ENCODE measurements at places on chromosomes 2 and 18. TPM values are rescaled to one million over a fixed set of nuclear protein-coding genes. Genes with fewer than 3 reads are reported as not detected.

SLC40A1 gene
- 22.6 TPM for total RNA-seq

LGALSL gene
- 11.1 TPM for total RNA-seq

MAP3K19 gene
- not detected for total RNA-seq

GALR1 gene
- not detected for total RNA-seq

OR6B2 gene
- not detected for total RNA-seq

CCDC88A gene
- total RNA-seq = 36.7 TPM

CDH2 gene
- 57.3 TPM for total RNA-seq

AOX1 gene
- 23.0 TPM for total RNA-seq

XDH gene
- total RNA-seq = under 0.01 TPM

ABCG5 gene
- total RNA-seq = under 0.01 TPM

KATNAL2 gene
- 4.1 TPM for total RNA-seq

REG1A gene
- not detected for total RNA-seq

MC2R gene
- total RNA-seq = not detected

LIMS3 gene
- 7.9 TPM for total RNA-seq

CYS1 gene
- 2.0 TPM for total RNA-seq

POTEC gene
- total RNA-seq = not detected

LMAN2L gene
- total RNA-seq = 19.3 TPM

RNF103 gene
- total RNA-seq = 18.5 TPM

ASAP2 gene
- total RNA-seq = 83.4 TPM

GULP1 gene
- total RNA-seq = 62.0 TPM

EML6 gene
- total RNA-seq = 0.87 TPM

SALL3 gene
- 0.53 TPM for total RNA-seq

CCDC74B gene
- total RNA-seq = 6.8 TPM

SPP2 gene
- total RNA-seq = not detected

ALLC gene
- not detected for total RNA-seq

HOXD8 gene
- total RNA-seq = 0.06 TPM

NEUROD1 gene
- not detected for total RNA-seq

CDKL4 gene
- total RNA-seq = 1.7 TPM

GNLY gene
- not detected for total RNA-seq

ANKRD36C gene
- 24.5 TPM for total RNA-seq

SERPINB13 gene
- not detected for total RNA-seq

SEPTIN10 gene
- total RNA-seq = 146 TPM

CYRIA gene
- 1.5 TPM for total RNA-seq

RNF149 gene
- total RNA-seq = 38.5 TPM

G6PC2 gene
- total RNA-seq = not detected

FOXI3 gene
- not detected for total RNA-seq

CRYGC gene
- total RNA-seq = not detected

AFF3 gene
- under 0.01 TPM for total RNA-seq

SAG gene
- not detected for total RNA-seq

TMEM163 gene
- total RNA-seq = 0.26 TPM

PKP4 gene
- 21.9 TPM for total RNA-seq

UPP2 gene
- total RNA-seq = not detected

ABCG8 gene
- total RNA-seq = not detected

HOXD12 gene
- total RNA-seq = not detected

ZNF385B gene
- total RNA-seq = not detected

REG1B gene
- total RNA-seq = not detected

UGT1A4 gene
- total RNA-seq = not detected

APCDD1 gene
- 4.4 TPM for total RNA-seq

Measured in aortic smooth muscle cell (primary cell).